ENCODE measurements at places on chromosomes 3 and 15.

- DNase-seq, result no peak
Measured at GRCh38 chr3:107662124-107662507, 139.4 kb downstream of the BBX start.

GRCh38 chr3:41502023-41502422, 302.7 kb downstream of the CTNNB1 start:
- DNase-seq, result no peak

- no peak for DNase-seq
Measured at GRCh38 chr3:171824824-171825221, 14.5 kb upstream of the PLD1 start.

DNA sequence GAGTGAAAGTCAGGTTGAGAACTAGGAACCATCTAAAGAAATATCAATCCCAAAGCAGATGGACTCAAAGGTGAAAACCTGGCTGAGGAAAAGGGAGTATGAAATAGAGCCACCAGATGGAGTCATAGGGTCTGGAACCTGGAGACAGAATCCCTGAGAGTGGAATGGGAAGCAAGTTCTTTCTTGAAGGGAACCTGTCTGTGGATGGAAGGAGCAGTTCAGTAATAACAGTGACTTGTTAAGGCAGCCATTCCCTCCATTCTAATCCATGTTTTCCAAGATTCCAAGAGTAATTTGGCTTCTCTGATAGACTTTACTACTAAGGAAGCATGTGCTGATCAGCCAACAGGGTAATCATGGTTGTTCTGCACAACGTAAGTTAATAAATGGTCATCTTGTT, 22.5 kb upstream of the AQP9 start:
- peak; percentile 2 for DNase-seq

DNA sequence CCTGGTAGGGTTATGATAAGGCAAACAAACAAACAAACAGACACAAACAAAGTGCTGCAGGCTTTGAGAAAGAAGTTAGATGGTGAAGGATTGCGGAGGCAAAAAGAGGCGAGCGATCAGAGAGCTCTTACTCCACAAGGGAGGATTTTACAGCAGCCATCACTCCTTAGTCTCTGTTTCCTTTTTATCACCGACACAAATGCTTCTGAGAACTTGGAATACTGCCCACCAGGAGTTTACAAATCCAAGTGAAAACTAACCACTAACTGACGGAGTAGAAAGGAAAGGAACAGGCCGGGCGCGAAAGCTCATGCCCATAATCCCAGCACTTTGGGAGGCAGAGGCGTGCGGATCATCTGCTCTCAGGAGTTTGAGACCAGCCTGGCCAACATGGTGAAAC, 35.6 kb upstream of the GPR160 start:
- no peak for DNase-seq
